ENCODE measurements at places on chromosomes 7 and 10.
A peak's percentile ranks its signal among the peaks of the same experiment; 100 is the strongest.

- DNase-seq, result no peak
These were observed 19.2 kb upstream of the PLEKHS1 start for GRCh38 chr10:113732160-113732881.

DNA sequence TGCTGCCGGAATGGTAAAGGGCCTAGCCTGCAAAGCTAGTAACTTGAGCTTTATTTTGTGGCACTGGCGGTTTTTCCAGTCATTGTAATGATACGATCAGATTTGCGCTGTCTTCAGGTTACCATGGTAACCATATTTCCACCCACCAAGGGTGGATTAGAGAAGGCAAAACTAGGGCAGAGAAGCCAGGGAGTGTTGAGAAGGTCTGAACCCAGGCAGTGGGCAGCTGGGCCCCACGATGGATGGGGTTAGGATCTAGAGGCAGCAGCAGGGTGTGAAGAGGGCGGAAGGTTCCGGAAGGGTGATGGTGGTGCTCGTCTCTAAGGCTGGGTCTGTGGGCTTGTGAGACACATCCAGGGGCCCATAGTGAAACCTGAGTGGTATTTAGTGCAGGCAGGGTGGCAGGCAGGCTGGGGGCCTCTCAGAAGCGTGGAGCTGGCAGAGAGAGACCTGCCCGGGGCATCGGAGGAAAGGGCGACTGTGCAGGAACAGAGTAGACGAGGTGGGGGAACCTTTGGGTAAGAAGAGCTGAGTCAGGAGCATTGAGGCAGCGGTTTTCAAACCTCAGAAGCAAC is 87.9 kb upstream of the GTF2I start:
- DNase-seq, result no peak

DNA sequence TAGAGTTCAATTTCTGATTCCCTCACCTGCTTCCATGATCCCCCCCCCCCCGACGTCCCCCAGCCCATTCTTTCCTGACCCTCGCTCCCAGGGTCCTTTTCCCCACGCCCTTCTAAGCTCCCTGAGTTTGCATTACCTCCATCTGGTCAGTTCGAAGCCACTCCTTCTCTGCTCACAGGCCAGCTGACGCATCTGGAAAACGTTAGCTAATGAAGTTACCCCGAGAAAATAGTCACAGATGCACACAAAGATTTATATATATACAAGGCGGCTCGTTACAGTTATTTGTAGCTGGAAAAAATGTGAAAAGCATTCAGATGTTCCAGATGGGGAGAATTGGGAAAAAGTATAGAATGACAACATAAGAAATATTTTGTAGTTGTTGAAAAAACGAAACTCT is 630.0 kb upstream of the FOXK1 start:
- DNase-seq, result no peak

- peak; percentile 50 for DNase-seq
These were observed 55.9 kb upstream of the MXI1 start for GRCh38 chr10:110151467-110151866.

- no peak for DNase-seq
These were observed 66.9 kb downstream of the EGFR start for GRCh38 chr7:55085511-55086412.

DNA sequence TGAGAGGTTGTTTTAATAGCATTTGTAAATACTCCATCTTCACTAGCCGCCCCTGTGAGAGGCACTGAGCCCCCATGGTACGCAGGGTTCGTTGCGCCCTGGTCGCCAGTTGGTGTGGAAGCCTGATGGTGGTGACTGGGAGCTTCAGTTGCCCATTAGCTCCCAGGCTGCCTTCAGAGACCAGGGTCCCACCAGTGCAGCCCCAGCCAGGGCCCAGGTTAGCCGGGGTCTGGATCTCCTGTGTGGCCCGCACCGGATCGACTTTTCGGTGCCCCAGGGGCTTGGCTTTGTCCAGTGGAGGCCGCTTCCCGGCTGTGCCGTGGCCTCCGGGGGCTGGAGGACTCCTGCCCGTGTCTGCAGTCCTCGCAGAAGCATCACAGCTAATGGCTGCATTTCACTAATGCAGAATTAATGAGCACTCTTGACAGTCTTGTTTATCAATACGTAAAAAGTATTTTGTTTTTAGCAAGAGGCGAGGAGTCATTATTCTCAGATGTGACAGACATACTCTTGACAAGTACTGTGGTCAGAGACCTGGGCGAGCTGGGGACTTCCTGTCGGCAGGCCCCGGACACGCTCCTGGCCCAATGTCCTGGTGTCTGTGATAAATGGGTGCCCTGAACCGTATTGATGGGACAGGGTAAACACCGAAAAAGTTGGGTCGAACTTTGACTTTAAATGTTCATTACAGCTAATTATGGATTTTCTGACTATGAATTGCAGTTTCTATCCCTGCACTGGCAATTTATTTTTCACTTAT is 99.8 kb downstream of the NKX6-2 start:
- DNase-seq, result no peak

DNA sequence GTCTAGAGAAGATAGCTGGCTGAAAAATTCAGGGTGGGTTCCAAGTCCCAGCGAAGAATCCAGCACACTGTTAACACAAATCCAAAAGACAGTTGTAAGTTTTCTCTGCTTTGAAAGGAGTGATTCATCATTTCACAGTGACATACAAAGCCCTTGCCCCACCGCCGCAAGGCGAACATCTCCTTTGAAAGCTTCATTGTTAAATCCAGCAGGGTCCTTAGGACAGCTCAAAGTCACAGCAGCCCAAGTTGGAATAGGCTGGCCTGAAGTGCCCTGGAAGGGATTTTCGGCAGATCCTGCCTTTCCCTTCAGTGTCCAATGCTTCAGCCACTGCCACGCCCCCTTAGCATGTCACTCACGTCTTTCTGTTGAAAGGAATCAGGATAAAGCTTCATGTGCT is 526.1 kb downstream of the CALN1 start:
- no peak for DNase-seq

- DNase-seq, result no peak
These were observed 265.1 kb downstream of the ZEB1 start for GRCh38 chr10:31584098-31584631.

DNA sequence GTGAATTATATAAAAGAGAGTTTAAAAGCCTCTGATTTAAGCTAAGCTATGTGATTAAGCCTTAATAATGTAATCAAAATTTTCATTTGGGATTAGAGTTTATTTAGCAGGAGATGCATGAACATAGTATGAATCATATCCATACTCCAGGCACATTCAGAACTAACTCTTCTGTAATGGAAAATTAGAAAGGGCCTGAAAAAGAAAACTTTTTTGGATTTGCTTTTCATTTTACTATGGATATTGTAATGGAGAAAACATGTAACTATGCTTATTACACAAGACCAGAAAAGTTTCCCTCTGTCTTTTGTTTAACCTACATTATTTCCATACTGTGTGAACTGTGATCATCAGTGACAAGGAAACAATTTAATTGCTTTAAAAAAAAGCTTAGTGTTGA is 22.0 kb downstream of the TES start:
- DNase-seq, result no peak

DNA sequence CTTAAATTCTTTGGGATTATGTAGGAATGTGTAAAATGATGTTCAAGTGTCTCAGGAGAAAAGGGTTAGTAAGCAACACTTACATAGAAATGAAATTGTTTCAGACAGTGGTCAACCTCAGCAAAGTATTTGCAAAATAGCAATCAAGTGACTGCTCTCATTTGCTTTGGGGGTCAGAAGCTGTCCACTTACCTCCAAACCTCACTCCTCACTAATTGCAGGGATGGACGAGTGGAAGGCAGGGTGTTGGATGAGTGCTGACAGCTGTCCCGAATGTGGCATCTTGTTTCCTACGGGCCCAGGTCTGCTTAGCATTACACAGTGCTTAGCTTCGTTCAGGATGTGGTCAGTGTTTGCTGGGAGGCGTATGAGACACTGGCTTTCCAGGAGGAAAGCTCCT is 437.0 kb downstream of the SUGCT start:
- DNase-seq, result no peak

- DNase-seq, result no peak
These were observed 185.3 kb upstream of the PCLO start for GRCh38 chr7:83347945-83348444.

- no peak for DNase-seq
These were observed 158.0 kb upstream of the RHEB start for GRCh38 chr7:151677581-151678226.

DNA sequence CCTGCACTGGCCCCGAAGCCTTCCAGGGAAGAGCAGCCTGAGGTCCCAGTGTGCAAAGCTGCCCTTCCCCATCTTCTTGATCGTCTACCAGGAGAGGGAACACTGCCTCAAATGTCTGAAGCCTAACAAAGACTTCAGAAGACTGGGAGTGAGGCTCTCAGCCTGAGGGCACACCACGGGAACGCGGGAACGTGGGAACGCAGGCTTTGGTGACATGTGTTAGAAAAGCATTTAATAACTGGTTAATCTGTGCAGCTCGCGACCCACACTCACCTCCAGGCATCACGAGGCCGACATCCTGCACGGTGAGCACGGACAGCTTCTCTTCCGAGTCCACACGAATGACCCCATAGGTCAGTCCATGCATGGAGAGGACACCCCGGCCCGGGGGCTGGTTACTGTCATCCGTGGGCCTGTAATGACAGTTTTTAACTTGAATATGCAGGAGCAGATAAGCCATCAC is 234.0 kb downstream of the ZMYND11 start:
- DNase-seq, result no peak

GRCh38 chr10:44478040-44478439 is 93.1 kb upstream of the CXCL12 start:
- DNase-seq, result no peak

- DNase-seq, result no peak
These were observed 17.9 kb downstream of the SGPL1 start for GRCh38 chr10:70833601-70834000.

DNA sequence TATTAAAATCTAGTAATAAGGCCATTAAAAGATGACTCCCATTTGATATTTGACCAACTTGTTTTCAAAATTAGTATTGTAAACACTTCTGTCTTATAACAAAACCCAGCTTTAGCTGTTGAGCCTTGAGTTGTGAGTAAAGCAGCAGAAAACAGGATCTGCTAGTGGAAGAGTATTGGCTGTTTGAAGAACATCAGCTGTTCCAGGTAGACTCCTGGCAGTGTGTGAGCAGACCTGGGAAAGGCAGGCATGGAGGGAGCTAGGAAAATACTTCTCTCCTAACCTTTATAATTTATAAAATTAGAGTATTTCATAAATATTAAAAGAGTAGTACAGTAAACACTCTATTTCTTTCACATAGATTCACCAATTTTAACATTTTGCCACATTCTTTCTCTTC is 29.0 kb downstream of the KAT6B start:
- no peak for DNase-seq

DNA sequence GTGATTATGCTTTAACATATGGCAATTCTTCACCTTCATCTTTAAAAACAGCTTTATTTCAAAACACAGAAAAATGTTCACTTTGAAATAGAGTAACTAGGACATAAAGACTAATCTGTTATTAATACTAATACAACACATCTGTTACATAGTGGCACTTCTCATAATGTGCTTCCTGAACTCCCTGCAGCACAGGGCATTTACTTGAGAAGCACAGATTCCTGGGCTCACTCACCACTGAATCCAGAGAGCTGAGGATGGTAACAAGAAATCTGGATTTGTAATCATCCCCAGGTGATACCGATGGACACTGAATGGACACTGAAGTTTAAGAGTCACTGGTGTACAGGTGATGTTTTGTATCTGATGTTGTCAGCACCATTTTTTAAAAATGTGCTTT is 96.1 kb downstream of the COL28A1 start:
- no peak for DNase-seq

- DNase-seq, result no peak
These were observed 537.1 kb upstream of the POM121L12 start for GRCh38 chr7:52498366-52498765.

GRCh38 chr7:114720725-114721124 is 201.2 kb upstream of the MDFIC start:
- DNase-seq, result no peak

DNA sequence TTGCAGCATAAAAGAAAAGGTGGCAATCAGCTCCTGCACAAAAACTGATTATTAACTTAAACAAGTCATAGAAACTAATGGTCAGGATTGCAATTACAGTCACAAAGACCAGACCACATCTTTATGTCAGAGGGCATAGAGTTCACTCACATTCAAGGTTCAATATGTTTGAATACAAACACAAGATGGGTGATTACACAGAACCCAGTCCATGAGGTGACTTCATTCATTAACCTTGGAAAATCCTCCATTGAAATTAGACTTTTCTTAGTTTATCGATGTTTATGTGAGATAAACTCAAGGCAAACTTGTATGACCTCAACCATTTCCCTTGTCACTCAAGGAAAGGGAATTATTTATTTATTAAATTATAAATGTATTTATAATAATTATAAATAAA is 388.6 kb upstream of the LRRTM3 start:
- DNase-seq, result no peak

GRCh38 chr7:33422825-33423645 is 293.7 kb downstream of the BBS9 start:
- no peak for DNase-seq

- DNase-seq, result no peak
These were observed 218.8 kb downstream of the GPR158 start for GRCh38 chr10:25393621-25394020.

DNA sequence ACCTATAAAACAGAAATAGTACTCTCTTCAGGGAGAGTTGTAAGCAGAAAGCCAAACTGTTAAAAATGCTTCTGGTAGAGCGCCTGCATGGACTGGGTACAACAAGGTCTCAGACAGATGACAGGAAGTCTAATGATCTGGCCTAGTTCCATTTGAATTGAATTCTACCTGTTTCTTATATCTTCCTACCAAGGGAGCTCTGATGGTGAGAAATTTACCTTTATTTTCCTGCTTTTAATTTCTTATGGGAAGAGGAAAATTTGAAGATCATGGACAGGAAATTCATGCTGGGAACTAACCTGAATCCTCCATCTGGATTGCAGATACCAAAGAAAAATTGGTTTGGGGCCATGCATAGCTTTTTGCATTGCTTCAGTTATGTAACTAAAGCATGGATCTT is 63.3 kb downstream of the BMPER start:
- DNase-seq, result no peak

GRCh38 chr7:7773334-7774309 is 55.2 kb upstream of the RPA3 start:
- no peak for DNase-seq

- DNase-seq, result no peak
These were observed 328.7 kb downstream of the ARL4A start for GRCh38 chr7:13016036-13016581.

DNA sequence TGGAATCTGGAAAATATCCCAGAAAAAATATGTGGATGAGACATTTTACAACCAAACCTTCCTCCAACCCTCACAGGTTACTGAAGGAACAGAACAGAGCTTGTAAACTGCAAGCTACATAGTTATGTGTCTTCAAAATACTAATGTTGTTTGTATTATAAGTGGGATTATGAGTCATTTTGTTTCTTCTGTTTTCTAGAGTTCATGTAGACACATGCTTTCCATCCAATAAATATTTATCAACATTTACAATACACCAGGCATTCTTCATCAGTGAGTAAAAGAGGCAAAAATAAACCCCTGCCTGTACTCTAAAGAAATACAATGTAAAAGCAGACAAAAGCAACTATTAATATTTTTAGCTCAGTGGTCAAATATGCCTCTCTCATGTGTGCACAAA is 38.0 kb upstream of the TES start:
- no peak for DNase-seq
